Globus pallidus (tissue), 1 donor: ENCODE measurements at places on chromosomes 5 and 9.

GRCh38 chr9:103978396-103978795, 115.7 kb upstream of the SMC2 start:
- no peak for DNase-seq

- DNase-seq: no peak
These were observed 162.5 kb downstream of the ZNF462 start for GRCh38 chr9:107025260-107026035.

DNA sequence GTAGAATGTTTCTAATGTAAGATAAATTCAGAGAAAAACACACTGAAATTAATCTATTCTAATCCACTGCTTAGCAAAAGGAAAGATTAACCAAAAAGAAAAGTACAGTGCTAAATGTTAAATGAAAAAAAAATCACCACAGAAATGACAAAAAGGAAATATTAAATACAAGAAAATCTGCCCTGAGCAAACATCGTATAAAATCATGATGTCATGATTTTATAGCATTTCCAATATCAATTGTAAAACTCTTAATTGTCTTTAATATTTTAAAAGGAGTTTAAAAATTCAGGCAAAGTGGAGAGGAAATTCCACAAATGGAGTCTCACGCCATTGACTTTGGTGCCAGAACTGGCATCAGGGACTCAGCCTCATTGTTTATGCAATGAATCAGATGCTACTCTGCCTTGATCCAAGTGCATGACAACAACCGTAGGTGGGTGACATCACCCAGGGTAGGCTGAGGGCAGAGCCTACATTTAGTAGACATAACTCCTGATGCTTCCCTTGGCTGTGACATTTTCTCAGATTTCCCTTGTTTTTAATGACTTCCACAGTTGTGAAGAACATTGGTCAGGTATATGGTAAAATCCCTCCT, 696.8 kb downstream of the SEMA5A start:
- no peak for DNase-seq

DNA sequence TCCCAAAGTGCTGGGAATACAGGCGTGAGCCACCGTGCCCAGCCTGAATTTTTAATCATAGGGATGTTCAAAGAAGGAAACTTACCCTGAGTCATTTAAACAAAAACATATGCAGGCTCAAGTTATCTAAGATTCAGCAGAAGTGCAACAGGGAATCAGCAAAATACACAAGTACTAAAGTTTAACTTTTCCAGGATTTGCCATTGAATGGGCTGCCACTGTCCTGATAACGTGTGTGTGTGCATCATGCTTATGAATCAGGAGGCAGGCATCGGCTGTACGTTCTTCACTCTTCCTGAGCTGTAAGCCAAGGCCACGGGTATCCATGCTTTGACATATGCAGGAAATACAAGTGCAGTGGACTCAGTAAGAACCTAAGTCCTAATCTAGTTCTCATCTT, 48.8 kb upstream of the FST start:
- no peak for DNase-seq

DNA sequence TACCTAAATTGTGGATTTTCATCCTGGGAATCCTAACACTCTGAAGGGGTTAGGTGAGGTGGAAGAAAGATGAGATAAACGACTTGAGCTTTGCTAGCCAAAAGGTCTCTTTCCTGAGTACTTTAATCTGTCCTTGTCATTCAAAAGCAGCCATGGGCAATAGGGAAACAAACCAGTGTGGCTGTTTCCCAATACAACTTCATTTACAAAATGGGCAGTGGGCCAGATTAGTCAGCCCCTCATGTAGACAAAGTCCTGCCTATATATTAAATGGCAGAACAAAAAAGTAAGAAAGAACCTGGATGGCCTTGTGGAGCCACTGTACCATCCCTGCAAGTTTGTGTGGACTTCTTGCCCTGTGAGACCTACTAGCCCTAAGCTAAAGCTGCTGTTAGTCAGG, 51.0 kb upstream of the NFIL3 start:
- DNase-seq: no peak

- no peak for DNase-seq
These were observed 161.9 kb upstream of the RAI14 start for GRCh38 chr5:34494111-34494755.

DNA sequence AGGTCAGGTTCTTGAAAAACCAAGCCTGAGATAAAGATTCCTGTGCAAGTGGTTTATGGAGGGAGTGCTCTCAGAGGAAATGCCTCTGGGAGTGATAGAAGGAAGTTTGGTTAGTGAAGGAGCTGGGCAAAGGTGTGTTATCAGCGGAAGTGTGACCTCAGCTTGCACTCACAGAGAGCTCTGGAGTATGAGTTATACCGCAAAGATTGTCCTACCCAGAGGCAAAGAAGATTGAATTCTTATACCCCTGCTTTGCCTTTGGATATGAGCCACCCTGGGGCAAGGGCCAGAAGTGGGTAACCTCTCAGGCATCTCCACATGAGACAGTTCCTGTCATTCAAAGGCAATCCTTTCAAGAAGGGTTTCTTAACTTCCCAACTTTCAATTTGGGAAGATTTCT, 145.6 kb downstream of the MUSK start:
- DNase-seq: no peak
